ENCODE measurements at places on chromosomes 4 and X. TPM values are rescaled to one million over a fixed set of nuclear protein-coding genes. Genes with fewer than 3 reads are reported as not detected.

Gene ATP1B4
- total RNA-seq: not detected

Gene FGF2
- 1.5 TPM for total RNA-seq

Gene SCFD2
- 29.1 TPM for total RNA-seq

DNA sequence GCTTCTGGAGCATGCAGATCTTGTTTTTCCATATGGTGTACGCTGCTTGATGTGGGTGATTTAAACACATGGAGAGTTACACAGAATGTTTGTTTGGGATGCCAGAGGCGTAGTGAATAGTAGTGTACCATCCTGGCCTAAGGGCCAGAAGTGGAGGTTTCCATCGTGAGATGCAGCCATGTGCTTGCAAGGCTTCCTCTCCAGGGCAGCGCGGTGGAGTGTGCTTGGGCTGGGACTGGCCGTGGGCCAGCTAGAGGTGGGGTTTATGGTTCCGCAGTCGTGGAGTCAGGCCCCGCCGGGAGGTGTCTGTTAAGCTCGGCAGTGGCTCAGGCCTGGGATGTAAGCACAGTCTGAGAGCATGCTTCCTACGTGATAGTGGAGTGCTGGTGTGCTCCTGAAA lies 14.0 kb downstream of the STOX2 start:
- no peak overlapping the region for H3K4me3 ChIP-seq
- no peaks in the 10 kb centered on the region for H3K36me3 ChIP-seq
- no peak overlapping the region for H3K27ac ChIP-seq
- no peak for DNase-seq
- H3K27me3 ChIP-seq: no peaks in the 10 kb centered on the region
